Hippocampal formation (tissue), 2 donors: ENCODE measurements at places on chromosomes 2 and 18.

DNA sequence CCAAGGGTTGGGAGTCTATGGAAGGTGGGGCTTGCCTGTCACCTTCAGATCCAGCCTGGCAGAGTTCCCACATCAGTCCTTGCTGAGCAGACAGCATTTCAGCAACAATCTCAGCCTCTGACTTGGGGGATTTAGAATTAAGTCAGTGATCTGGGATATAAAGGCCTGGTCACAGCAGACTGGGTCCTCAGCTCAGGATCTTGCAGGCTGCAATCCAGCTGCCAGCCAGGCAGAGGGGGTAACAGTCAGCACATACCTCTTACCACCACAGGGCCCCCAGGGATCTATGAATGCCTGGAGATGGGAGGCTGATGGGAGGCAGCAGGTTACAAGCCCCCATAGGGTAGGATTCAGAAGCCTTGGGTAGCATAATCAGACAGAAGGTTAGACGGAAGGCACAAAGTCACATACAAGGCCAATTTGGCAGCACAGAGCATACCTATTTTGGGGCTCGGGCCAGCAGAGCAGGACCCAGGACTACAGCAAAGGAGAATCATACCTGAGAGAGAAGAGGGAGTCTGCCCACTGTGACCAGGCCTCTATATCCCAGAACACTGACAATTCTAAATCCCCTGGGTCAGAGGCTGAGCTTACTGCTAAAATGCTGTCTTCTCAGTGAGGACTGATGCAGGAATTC is 163.5 kb downstream of the MTCL1 start:
- DNase-seq = no peak

- no peak for DNase-seq
Observed at GRCh38 chr2:208334230-208334629, 68.2 kb downstream of the PIKFYVE start.

DNA sequence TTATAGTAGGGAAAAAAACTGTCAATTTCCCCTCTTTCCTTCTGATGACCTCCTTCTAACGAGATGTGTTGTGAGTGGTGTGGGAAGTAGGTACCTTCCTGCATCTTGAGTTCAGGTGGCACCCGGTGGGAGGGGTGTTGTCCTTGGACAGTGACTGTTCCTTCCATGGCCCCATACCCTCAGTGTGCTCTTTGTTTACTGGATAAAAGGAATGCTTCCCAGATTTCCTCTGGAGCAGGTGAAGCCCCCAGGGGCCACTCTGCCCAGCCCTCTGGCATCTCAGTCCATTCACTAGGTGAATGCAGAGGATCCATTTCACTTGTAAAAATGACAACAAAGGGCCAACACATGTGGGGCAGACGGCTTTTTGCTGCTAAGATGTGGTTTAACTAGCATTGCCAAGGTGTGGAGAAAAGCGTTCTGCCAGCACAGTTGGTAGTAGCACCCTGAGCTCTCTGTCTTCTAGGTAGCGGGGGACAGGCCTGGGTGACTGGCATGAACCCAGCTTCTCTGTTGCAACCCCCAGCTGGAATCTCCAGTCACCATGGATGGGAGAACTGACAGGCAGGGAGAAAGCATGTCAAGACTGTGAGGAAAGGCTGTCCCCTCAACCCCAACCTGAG is 6.9 kb downstream of the GDF7 start:
- no peak for DNase-seq

DNA sequence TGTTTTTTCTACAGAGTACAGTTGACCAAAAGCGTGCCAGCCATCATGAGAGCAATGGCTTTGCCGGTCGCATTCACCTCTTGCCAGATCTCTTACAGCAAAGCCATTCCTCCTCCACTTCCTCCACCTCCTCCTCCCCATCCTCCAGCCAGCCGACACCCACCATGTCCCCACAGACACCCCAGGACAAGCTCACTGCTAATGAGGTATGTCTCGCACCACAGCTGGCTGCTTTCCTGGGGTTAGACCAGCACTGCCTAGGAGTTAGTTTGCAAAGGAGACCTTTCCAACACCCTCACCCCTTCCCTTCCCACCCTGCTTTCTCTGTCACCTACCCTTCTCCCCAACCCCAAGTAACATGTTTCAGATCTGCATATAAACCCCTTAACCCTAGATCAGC is 120.3 kb upstream of the IL1R2 start:
- DNase-seq = no peak

DNA sequence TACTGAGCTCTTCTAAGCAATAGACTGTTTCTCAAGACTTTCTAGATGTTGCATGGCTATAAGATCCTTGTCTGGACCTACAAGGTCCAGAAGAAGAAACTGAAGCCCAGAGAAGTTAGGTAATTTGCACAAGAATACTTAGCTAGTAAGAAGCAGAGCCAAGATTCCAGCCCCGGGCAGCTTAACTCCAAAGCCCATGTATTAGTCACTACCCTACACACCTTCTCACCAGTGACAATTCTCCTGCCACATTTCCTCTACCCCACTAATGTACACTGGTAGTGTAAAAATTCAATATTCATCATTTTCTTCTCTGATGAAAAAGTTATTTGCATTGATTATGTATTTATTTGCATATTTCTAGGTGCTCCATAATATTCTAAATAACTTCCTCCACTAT is 95.5 kb upstream of the CREB1 start:
- DNase-seq = no peak

GRCh38 chr2:172995323-172996244 is 80.1 kb upstream of the MAP3K20 start:
- DNase-seq = no peak

DNA sequence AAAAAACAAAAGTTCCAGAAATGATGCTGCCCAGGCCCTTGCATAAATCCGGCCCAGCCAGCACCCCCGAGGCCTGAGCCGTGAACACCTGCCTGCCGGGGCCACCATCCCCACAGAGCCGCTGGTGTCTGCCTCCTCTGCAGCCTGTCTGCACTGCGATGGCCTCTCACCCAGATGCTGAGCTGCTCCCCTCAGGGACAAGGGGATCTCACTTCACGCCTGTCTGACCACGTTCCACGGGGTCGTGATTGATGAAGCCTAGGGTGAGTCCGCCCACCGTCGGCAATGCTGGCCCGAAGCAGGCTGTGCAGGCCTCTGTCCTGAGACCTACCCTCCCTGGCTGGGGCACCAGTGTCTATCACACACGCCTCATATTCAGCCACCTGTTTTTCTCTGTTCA is 444.2 kb downstream of the EIPR1 start:
- DNase-seq = no peak
